Mesothelial cell of epicardium (in vitro differentiated cells): ENCODE measurements at places on chromosomes 5 and 9.
A peak's percentile ranks its signal among the peaks of the same experiment; 100 is the strongest.

DNA sequence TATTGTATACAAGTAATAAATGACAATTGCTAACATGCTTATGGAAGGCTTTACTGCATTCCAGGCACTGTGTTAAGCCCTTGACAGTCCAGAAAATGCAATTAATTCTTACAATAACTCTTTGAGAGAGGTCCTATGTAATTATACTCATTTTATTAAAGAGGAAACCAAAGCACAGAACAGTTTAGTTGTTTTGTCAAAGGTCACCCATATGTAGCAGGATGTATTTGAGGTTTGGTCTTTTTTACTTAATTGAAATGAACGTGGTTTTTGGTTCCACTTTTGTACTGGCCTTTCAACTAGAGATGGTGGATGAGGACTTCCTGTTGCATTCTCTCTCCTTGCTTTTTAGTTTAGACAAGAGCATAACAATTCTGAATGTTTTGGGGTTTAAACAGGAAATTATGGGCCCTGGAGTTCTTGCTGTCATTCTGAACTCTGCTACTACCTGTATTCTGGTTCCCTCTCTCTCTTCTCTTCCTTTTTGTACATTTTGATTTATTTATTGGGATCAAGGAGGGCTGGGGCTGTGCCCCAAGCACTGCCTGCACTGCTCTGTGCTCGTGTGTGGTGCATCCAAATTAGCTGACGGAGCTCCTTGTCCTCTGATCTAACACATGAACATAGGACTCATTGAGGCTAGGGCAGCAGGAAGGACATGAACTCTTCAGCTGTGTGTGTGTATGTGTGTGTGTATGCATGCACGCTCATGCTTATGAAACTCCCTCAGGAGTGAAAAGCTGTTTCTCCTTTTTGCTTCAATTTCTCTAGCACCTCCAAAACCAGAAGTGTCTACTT lies 47.4 kb downstream of the SLC28A3 start:
- peaks cover 14% of the 10 kb centered on the region for H3K4me1 ChIP-seq
- no peak overlapping the region for H3K27ac ChIP-seq
- no peaks in the 10 kb centered on the region for H3K36me3 ChIP-seq
- DNase-seq: no peak
- no peak overlapping the region for H3K4me3 ChIP-seq
- peaks cover 5% of the 10 kb centered on the region for H3K27me3 ChIP-seq

DNA sequence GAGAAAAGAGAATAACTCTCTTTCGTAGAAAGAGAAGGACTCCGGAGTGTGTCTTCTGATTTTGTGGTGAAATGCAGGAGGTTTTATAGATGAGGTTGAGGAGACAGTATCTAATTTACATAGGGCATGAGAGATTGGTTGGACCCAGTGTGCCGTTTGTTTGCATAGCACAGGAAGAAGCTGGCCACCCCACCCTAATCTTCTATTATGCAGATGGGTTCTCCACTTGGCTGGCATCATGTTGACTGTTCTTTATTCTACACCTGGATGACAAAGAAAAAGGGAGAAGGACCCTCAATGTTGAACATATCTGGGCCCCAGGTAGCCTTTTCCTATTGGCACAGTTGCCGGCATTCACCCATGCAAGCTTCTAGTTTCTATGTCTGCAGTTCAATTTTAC lies 23.2 kb upstream of the MINAR2 start:
- H3K4me3 ChIP-seq: no peak overlapping the region
- H3K27me3 ChIP-seq: no peaks in the 10 kb centered on the region
- DNase-seq: no peak
- peaks cover 2% of the 10 kb centered on the region for H3K36me3 ChIP-seq

DNA sequence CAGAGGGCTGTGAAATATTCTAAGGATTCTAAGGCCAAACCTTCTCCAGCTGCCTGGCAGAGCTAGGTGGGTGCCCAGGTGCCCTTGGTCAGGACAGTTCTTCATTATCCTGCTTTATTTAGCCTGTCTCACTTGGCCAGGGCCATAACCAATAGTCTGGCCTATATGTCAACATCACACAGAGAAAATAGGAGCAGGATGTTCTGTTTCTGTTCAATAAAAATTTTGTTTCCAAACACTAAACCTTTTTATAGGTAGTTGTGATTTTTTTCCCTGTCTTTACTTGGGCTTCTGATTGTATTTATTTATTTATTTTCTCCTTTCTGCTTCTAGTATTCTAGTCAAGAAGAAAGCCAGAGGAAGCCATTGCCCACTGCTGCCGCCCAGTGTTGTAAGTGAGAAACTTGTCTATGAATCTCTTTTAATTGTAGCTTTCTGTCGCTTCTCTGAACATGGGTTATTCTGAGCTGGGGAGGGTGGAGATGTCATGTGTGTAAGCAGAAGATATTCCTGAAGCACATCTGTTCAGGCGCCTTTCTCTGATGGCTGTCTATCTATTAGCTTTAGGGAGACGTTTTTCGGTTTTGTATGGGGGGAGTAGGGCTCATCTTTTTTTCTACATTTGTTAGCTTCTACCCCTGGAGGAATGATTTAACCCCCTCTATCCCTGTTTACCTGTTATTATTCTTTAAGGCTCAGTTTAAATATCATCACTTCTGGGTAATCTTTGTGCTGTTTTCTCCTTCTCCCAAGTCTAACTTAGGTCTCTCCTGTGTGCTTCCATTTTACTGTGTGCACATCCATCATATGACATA lies 97.1 kb downstream of the UNC13B start:
- no peaks in the 10 kb centered on the region for H3K27me3 ChIP-seq
- H3K4me1 ChIP-seq: peaks cover 29% of the 10 kb centered on the region
- H3K36me3 ChIP-seq: no peaks in the 10 kb centered on the region

DNA sequence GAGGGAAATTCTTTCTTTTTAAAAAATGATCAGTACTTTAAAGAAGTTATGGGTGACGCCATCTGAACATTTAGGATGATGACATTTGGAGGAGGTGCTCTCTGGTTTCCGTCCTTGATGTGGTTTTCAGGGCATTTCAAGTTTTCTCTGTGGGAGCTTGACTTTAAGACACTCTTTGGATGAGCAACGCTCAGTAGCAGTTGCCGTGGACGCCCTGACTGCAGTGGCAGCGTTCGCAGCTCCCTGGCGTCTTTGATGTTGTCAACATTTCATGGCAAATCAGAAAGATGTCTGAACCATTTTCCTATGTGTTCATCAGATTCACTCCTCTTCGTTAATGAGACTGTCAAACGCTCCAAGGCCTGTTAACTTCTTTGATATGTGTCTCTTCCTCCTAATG lies 86.1 kb downstream of the ZNF354C start:
- no peaks in the 10 kb centered on the region for H3K27me3 ChIP-seq
- H3K36me3 ChIP-seq: no peaks in the 10 kb centered on the region
- H3K4me3 ChIP-seq: no peak overlapping the region
- H3K4me1 ChIP-seq: peaks cover 6% of the 10 kb centered on the region

DNA sequence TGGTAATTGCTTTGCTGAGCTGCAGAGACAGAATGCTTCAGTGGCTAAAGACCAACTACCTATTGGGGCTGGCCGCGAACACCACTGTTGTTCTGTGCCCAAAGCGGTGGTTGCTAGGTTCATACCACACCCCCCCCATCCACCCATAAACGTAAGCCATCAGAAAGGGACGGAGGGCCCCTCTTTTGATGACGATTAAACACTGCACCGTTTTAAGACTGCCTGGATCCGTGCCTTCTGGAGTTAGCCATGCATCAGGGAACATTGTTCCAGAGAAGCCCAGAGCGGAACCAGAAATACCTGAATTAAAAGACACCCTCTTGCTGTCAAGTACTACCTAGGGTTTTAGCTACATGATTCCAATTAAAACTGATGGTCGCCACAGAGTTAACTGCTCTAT lies 369.1 kb upstream of the DAP start:
- H3K36me3 ChIP-seq: no peaks in the 10 kb centered on the region
- H3K4me3 ChIP-seq: no peak overlapping the region
- H3K27me3 ChIP-seq: peaks cover 2% of the 10 kb centered on the region
- H3K27ac ChIP-seq: no peak overlapping the region
- no peak for DNase-seq

- DNase-seq: no peak
- peaks cover 8% of the 10 kb centered on the region for H3K4me1 ChIP-seq
- no peak overlapping the region for H3K27ac ChIP-seq
- no peak overlapping the region for H3K4me3 ChIP-seq
Measured at GRCh38 chr9:11356067-11356466, 743.3 kb upstream of the PTPRD start.

DNA sequence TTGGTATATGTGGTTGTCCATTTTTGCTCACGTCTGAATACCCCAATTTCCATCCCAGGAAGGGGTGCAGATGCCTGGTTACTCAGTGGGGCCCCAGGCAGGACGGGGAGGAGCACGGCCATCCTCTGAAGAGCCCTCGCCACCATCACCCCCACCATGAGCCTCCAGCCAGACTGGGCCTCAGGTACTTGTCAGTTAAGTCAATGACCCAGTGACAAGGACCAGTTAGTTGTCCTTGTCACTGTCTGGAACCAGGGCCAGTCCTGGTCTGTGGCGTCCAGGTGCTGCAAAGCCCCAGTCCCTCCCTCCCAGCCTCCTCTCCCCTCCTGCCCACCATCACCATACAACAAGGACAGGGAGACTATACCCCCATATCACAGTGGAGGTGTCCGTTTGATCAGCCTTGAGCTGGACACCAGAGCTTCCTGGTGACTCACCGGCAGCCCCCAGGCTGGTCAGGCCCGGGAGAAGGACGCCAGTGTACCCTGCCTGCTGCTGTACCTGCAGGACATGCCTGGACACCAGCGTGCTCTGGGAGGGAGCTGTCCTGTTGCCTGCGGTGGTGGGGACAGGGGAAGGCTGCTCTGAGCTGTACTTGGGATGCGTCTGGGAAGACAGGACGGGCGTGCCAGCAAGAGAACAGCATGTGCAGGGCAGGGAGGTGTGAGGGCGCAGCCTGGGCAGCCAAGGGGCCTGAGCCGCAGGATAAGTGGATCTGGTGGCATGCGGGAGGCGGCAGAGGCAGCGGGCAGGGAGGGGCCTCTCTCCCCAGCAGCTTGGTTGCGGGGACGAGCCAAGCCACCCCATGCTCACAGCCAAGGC lies 32.6 kb upstream of the TTLL11 start:
- no peak for DNase-seq
- peaks cover 50% of the 10 kb centered on the region for H3K27me3 ChIP-seq
- H3K27ac ChIP-seq: peak overlapping the region; percentile 45
- no peaks in the 10 kb centered on the region for H3K36me3 ChIP-seq
- peaks cover 15% of the 10 kb centered on the region for H3K4me1 ChIP-seq

- DNase-seq: no peak
- H3K27ac ChIP-seq: no peak overlapping the region
- peak overlapping the region; percentile 79 for H3K4me3 ChIP-seq
Measured at GRCh38 chr5:177312649-177313181, 1.0 kb upstream of the MXD3 start.

GRCh38 chr5:134541736-134542376 lies 16.4 kb downstream of the JADE2 start:
- no peaks in the 10 kb centered on the region for H3K27me3 ChIP-seq
- peaks cover 6% of the 10 kb centered on the region for H3K36me3 ChIP-seq
- H3K4me1 ChIP-seq: peaks cover 6% of the 10 kb centered on the region
- DNase-seq: peak; percentile 49
- no peak overlapping the region for H3K4me3 ChIP-seq
- no peak overlapping the region for H3K27ac ChIP-seq

GRCh38 chr9:88890546-88890945 lies 100.7 kb upstream of the S1PR3 start:
- H3K27ac ChIP-seq: no peak overlapping the region
- peaks cover 4% of the 10 kb centered on the region for H3K4me1 ChIP-seq
- H3K4me3 ChIP-seq: no peak overlapping the region

DNA sequence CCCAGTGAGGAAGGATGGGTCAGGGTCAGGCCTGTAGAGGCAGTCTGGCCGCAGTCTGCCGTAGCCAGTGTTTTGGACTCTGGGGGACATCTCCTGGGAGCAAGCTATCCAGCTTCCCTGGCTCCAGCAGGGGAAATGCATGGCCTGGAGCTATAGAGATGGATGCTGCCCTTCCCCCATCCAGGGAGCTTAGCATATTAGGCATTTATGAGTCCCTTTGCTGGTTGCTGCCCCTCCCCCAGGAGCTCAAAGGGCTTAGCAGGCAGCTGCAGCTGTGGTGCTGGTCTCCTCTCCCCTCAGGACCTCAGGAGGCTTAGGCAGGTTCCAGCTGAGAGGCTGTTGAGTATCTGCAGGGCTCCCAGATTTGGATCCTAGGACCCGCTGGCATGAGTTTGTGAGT lies 1158.7 kb downstream of the DTWD2 start:
- no peak for DNase-seq
- H3K4me1 ChIP-seq: no peaks in the 10 kb centered on the region
- no peaks in the 10 kb centered on the region for H3K27me3 ChIP-seq
- no peaks in the 10 kb centered on the region for H3K36me3 ChIP-seq
- no peak overlapping the region for H3K27ac ChIP-seq
- no peak overlapping the region for H3K4me3 ChIP-seq

DNA sequence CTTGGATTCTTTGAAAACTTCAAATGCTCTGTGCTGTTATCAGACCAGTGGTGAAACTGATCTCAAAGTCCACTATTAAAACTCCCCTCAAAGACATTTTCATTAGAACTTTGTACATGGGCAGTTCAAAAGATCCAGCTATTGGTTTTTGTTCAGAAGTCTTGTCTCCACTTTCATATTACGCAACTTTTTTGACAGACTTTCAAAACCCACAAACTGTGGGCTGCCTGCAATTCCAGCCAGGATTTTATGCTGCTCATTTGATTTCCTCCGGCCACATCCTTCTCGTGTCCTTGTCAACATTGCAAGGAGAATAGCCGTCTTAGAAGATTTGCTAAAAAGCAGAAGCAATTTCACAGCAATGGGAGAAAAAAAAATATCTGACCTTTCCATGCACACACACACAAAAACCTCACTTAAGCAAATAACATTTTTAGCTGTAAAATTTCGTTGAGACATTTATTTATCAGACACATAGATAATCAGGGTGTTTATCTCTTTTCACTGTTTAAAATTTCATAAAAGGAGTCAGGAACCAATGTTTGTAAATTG lies 1990.5 kb downstream of the MAT2B start:
- DNase-seq: no peak
- no peaks in the 10 kb centered on the region for H3K36me3 ChIP-seq
- no peak overlapping the region for H3K4me3 ChIP-seq
- H3K27me3 ChIP-seq: no peaks in the 10 kb centered on the region
- H3K4me1 ChIP-seq: peaks cover 12% of the 10 kb centered on the region

DNA sequence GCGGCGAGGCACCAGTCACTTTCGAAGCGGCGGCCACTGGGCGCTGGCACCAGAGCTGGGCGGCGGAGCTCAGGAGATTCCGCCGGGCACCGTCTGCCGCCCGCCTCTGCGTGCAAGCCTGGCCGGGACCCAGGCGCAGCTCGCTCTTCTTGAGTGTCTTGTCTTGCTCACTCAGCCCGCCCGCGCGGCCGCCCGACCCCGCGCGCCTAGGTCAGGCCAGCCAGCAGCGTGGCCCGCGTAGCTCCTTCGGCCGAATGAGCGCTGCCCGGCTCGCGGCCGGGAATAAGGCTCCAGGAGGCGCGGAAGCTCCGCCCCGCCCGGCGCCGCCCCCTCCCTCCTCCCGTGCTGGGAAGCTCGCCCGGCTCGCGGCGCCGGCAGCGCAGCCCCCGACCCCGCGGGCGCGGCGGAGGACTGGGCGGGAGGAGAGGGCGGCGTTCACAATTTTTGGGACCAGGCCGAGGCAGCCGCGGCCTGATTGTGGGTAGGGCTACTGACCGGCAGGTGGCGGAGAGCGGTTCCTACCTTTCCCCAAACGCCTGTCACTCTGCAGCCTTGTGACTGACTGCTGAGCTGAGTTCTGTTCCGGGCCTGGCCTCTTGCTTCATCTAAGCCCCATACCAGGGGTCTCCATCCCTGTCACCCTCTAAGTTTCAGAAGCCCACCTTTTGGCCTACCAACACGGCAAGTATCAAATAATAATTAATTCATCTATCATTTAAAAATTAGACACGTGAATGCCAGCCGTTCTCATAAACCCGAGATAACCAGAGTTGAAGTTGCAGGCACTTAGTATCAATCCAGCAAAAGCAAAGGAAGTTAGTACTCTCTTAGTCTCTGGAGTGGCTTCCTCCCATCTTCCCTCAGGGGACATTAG lies at the start of gene HBEGF:
HBEGF (minus strand) TSS at position 256 of the 874 bp plus-strand sequence. CDS start 275 bp downstream, outside the sequence.
- H3K36me3 ChIP-seq: no peaks in the 10 kb centered on the region
- peaks cover 20% of the 10 kb centered on the region for H3K4me1 ChIP-seq
- DNase-seq: peak; percentile 71
- H3K4me3 ChIP-seq: peak within 1 kb of the TSS; percentile 77
- peaks cover 21% of the 10 kb centered on the region for H3K27me3 ChIP-seq
